Erythroblast (primary cell): ENCODE measurements at places on chromosomes 1 and 21.

GRCh38 chr1:26391450-26391849 lies 18.9 kb upstream of the ZNF683 start:
- no peak for DNase-seq

DNA sequence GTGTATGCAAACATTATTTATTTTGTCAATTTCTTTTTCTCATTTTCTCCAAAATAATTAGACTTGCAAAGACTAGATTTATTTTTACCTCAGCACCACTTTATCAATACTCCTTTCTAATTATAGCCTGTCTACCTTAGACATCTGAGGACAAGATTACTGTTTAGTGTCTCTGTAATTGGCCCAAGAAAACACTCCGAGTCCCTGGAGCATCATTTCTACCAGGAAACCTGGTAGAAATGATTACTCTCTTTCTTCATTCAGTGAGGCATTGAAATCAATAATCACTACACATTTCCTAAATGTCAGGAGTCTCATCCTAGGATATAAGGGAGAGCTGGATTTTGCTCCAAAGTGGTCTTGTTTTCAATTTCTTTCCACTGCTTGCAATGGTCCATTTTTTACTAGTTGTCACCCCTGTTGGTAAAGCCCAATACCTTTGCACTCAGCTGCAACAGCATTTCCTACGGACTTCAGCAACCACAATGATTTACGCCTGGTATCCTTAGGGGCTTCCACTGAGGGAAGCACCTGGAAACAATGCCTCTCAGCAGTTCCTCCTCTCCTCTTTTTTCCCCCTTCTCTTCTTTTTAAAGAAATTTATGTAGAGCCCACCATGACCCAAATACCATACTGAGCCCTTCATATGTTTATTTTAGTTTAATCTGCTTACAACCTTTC lies 64.6 kb downstream of the GRIK1 start:
- DNase-seq, result no peak

DNA sequence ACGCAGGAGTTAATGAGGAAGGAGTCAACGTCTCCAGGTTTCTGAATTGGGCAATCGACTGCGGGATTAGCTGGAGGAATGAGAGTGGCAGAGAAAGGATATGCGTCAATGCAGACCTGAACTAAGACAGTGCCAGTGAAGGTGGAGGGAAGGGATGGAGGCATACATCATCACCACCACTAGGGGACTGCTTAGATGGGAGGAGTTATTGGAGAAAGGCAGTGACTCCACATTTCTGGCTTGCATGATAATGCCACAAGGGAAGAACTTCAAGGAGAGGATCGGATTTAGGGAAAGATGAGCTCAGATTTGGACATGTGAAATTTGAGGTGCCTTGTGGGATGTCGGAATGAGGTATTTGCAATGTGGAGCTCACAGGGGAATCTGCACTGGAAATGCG lies 17.5 kb downstream of the VASH2 start:
- peak; percentile 36 for DNase-seq

GRCh38 chr1:166391279-166392066 lies 224.7 kb upstream of the FAM78B start:
- no peak for DNase-seq
